ENCODE measurements at places on chromosomes 6 and 20.

DNA sequence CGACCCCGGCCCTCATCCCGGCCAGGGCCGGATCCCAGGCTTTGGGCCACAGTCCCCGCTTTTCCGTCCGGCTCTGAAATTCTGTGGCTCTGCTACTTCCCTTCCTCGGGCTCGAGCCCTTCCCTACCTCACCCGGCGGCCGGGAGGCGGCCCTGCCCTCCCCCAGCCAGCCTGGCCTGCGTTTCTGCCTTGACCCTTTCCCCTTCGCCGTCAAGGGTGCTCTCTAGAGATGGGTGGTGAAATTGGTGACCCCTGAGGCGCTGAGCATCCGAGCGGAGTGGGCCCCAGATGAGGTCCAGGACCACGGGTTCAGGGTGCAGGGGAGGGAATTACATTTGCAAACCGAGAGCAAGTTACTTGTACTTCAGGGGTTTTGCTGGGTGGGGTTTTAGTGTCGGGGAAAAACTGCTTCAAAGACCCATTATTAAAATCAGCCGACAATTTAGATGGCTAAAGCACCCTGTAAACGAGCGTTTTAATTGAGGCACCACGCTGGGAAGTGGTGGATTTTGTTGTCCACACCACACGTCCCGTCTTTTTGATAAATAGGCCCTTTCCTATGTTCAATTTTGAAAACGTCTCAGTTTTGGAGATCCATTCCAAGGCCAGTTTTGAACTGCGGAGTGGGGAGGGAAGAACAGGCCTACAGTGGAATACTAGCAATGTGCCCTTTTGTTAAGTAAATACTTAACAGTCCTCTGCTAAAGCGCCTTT lies 9.9 kb downstream of the TFAP2A start:
- no peak for DNase-seq

- DNase-seq, result no peak
Observed at GRCh38 chr6:17450832-17451231, 57.4 kb downstream of the CAP2 start.

DNA sequence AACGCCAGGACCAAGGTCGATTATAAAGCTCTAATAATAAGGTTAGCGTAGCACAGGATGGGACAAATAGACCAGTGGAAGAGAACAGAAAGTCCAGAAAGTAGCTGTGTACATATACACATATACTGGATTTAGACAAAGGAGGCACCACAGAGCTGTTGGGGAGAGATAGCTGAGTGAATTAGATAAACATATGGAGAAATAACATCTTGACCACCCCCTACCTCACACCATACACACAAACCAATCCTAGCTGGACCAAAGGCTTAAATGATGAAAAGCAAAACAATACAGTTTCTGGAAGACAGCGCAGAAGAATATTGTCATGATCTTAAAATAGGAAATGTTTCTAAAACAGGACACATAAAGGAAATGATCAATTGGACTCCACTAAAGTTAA lies 112.9 kb downstream of the PXDC1 start:
- no peak for DNase-seq

- no peak for DNase-seq
Observed at GRCh38 chr20:48131581-48131980, 346.3 kb upstream of the SULF2 start.

DNA sequence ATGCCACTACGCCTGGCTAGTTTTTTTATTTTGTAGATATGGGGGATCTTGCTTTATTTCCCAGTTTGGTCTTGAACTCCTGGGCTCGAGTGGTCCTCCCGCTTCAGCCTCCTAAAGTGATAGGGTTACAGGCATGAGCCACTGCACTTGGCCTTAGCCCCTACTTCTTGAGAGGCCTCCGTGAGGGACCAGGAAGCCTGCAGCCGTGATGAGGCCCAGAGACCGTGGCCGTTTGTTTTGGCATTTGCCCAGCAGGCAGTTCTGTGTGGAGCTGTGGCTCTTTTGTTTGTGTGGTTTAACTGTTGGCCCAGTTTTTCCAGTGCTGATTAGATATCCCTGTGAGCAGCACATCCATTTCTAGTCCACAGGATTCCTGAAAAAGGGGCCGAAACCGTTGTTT lies 39.8 kb downstream of the SRSF3 start:
- DNase-seq, result no peak
